Chondrocyte (in vitro differentiated cells): ENCODE measurements at places on chromosomes 6 and 20. TPM values are rescaled to one million over a fixed set of nuclear protein-coding genes. Genes with fewer than 3 reads are reported as not detected.

DNA sequence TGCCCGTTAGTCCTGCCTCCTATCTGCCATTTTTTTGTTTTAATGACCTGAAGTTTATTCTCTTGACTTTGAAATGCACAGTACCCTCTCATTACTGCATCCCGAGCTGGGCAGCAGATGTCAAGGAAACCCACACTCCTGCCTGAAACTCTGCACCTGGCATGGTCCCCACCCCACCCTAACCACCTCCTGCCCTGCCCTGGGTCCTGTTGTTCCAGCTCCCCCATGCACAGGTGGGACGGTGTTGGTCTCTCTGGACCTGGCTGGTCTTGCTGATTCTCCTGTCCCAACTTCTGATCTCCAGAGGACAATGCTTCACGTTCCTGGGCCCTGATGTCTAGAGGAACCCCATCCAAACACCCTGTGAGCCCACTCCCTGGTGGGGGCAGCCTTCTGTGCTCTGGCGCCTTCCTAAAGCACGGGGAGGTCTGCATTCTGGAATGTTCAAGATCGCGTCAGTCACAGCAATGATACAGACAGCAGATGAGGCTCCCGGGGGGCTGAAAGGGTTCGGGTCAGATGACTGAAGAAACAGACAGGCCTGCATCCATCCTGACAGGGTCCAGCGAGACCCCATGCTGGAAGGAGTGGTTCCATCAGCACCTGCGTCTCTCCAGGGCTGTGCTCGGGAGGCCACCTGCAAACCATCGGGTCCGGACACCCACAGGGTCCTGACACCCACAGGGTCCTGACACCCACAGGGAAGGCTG is 73.6 kb downstream of the ERMARD start:
- DNase-seq, result no peak

GRCh38 chr6:52503323-52503747 is 73.5 kb downstream of the TRAM2 start:
- DNase-seq, result no peak

DNA sequence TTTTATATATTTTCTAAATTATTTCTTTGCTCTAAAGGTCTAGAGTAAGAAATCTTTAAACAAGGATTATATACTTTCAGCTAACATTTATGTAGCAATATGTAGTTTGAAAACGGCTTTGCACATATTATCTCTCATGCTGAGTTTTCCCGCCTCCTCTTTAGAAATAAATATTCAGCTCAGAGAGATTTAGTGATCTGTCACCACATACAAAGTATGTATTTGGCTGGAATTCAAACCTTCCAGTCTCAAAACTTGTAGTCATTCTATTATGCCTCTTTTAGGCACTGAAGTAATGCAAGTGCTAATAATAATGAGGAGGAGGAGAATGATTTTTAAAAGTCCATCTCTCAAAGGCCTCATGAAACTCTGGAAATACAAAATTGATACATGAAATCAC is 525.0 kb downstream of the GRIK2 start:
- no peak for DNase-seq

DNA sequence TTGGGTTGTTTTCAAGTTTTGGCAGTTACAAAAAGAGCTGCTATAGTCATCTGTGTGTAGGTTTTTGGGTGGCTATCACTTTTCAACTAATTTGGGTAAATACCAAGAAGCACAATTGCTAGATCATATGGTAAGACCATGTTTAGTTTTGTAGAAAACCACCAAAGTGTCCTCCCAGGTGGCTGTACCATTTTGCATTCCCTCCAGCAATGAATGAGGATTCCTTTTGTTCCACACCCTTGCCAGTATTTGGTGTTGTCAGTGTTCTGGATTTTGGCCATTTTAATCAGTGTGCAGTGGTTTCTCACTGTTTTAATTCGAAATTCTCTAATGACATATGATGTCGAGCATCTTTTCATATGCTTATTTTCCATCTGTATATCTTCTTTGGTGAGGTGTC is 457.5 kb upstream of the ARID1B start:
- DNase-seq, result no peak

- no peak for DNase-seq
Observed at GRCh38 chr6:163741743-163742363, 327.3 kb downstream of the QKI start.

- DNase-seq, result no peak
Observed at GRCh38 chr20:53141201-53142050, 169.3 kb downstream of the TSHZ2 start.

GRCh38 chr6:21987501-21987957 is 309.3 kb downstream of the PRL start:
- no peak for DNase-seq

DNA sequence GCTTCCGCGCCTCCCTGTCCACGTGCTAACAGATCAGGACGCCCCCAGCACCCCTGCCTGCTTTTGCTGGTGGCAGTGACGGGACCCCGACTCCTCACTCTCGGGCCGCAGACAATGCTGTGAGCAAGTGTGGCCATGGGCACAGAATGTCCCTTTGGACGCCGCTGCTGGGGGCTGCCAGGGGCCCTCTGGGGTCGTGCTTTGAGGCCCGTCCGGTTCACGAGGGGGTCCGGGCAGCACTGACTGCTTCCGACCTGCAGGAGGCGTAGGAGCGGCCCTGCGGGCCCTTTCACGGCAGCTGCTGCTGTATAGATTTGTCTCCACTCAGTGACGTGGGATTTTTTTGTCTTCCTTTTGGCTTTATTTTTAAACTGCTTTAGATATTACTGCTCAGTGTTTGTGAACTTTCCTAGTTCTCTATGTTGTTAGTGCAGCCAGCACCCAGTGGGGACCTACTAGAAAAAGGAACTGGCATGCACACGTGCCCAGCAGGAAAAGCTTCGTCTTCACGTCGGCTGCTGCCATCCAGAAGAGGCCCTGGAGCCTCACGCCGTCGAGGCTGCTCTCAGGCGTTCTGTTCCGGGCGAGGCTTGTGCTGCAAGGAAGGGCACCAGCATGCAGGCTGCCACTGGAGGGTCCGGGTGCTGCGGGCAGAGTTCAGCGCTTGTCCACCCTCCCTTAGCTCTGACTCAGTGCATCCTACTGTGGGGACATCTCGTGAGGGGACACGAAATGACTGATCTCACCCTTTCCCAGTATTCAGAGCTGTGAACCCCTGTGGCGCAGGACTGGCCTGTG is 21.7 kb downstream of the UCKL1 start:
- peak; percentile 87 for DNase-seq

The NEURL2 gene
- 1.8 to 3.0 TPM (median 2.7 TPM) in 3 replicates for total RNA-seq

The TPX2 gene
- 20.2 to 51.0 TPM (median 49.6 TPM) in 3 replicates for total RNA-seq
